SK-N-SH treated with all-trans-retinoic acid at 6 μM for 48 hours (cell line): ENCODE measurements at places on chromosomes 2 and 18.

DNA sequence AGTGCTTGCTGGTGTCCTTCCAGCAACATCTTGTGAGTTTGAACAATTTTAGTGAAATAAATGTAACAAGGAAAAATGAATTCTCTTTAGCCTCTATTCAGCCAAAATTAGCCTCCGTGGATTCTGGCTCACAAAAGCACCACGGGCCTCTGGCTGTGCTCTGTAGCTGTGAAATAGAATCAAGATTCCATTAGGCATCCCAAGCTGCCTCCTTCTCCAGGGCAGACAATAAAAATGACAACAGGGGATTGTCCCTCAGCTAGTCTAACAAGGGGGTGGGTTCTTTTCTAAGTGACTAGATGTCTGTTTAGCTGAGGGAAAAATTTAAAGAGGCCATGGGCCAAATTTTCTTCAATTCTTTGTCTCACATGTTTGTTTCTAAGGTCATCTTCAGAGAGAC is 254.7 kb upstream of the FIGN start:
- ATAC-seq: no peak

GRCh38 chr18:6949800-6950586 is 167.6 kb downstream of the LAMA1 start:
- no peak for ATAC-seq

- no peak for ATAC-seq
These were observed 656.6 kb upstream of the CHAC2 start for GRCh38 chr2:53111004-53111403.

- no peak for ATAC-seq
These were observed 57.7 kb upstream of the SLC1A4 start for GRCh38 chr2:64931246-64932115.

DNA sequence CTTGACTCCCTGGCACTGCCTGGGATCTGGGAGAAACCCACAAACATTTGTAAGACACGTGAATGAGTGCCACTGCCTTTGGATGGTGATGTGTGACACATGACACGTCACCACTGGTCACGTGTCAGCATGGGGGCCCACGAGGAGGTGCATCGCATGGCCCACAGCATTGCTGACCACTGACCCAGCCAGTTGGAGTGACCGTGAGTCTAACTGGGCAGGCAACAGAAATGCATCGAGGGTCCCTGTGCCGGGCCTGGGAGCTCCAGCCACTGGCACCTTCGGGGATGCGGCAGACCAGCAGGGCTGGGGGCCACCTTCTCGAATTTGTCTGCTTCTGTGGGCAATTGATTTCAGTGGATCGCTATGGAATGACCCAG is 121.9 kb upstream of the HDAC4 start:
- no peak for ATAC-seq

- ATAC-seq: no peak
These were observed 45.6 kb downstream of the MREG start for GRCh38 chr2:215967590-215968378.

- no peak for ATAC-seq
These were observed 133.9 kb downstream of the ARHGAP15 start for GRCh38 chr2:143263066-143263625.

DNA sequence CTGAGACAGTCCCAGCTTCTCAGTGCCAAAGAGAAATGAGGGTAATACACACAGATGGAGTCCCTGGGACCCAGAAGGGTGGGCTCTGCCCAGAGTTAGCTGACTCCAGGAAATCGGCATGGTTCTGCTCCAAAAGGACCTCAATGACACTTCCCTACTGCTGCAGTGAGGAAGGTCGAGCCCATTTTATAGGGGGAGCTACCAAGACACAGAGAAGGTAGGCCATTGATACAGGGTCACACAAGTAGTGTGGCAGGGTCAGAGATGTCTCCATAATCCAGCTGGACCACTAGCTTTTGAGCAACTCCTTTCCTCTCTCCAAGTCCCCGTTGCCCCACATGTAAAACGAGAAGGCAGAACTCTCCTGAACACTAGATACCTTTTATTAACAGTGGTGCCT is 276.9 kb downstream of the MYCN start:
- no peak for ATAC-seq
